ENCODE measurements at places on chromosomes 11 and 22. TPM values are rescaled to one million over a fixed set of nuclear protein-coding genes. Genes with fewer than 3 reads are reported as not detected.
A peak's percentile ranks its signal among the peaks of the same experiment; 100 is the strongest.

GRCh38 chr11:76152741-76153570, 53.3 kb downstream of the WNT11 start:
- no peak for DNase-seq

MS4A7 gene
- total RNA-seq = 47.6 TPM

PARVA gene
- 80.3 TPM for total RNA-seq

SCO2 gene
- total RNA-seq = 4.1 TPM

- no peak for DNase-seq
Observed at GRCh38 chr22:37328017-37328416, 45.7 kb downstream of the CYTH4 start.

GRCh38 chr11:113192121-113192925, 122.1 kb upstream of the TTC12 start:
- peak; percentile 62 for DNase-seq

OR5D16 gene
- total RNA-seq = not detected

TREH gene
- total RNA-seq = 1.0 TPM
